ENCODE measurements at places on chromosomes 3 and 15.

DNA sequence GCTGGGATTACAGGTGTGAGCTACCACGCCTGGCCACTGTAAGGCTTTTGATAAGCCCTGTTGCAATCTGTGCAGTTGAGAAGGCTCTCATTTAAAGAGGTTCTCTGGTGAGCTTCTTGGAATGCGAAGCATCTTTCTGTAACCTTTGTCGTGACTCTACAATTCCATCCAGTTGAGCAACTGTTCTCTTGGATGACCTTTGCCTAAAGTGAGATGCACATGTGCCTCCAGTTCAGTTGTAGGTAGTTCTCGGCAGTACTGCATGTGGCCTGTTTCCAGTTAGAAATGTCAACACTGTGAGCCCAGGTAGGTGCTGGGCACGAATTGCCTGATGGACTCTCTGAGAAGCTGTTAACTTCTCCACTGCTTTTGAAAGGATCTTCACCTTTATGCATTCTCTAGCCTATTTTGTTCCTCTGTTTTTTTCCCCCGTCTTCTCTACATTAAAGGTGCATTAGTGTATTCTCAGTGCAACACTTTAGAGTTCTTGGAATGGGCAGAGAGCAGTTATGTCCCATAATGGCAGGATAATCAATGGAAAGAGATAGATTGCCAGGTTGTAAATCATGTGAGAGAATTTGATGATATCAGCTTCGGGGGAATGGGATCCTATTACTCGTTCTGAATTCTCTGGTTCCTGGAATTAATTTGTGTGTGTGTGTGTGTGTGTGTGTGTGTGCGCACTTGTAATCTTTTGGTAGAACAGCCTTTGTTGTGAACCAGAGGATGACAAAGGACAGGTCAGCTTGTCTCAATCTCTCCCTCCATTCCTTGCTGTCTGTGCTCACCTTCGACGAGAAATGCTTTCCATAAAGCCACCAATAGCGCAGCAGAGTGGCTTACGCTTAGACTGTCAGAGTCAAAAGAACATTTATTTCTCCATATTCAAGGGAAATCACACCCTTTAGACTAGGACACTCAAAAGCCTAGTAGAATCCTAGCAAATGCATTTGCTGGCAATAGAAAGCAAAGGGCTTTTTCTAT lies 51.1 kb downstream of the PTPRG start:
- DNase-seq = no peak

GRCh38 chr3:84680700-84681099 lies 278.1 kb upstream of the CADM2 start:
- DNase-seq = no peak

DNA sequence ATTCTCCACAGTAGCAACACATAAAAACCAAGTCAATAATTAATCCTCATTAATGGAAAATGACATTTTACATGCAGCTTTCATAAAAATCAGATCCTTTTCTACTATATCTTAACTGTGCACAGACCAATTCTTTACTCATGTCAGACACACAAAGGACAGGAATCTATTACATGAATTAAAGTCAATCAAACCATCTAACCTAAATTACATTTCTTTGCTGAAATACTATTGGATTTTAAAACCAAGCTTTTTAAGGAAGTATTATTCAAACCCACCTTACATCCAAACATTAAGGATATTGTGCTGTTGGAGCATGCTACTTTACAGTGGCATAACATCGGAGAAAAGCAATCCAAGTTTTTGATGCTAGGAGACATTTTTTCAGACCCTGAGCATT lies 72.8 kb downstream of the DLG1 start:
- no peak for DNase-seq

GRCh38 chr15:92025706-92026270 lies 172.3 kb downstream of the SLCO3A1 start:
- no peak for DNase-seq

- no peak for DNase-seq
These were observed 174.2 kb upstream of the STT3B start for GRCh38 chr3:31358473-31359070.

All from T47D (cell line).